Bronchial epithelial cell (primary cell): ENCODE measurements at places on chromosomes 7 and 10. TPM values are rescaled to one million over a fixed set of nuclear protein-coding genes. Genes with fewer than 3 reads are reported as not detected.

- DNase-seq = no peak
These were observed 148.1 kb downstream of the POU6F2 start for GRCh38 chr7:39125846-39126245.

Gene CADPS2
- 2.0 and 4.2 TPM in 2 replicates for total RNA-seq

GRCh38 chr10:78923647-78924318, 145.0 kb upstream of the ZMIZ1 start:
- DNase-seq = no peak

- DNase-seq = peak; percentile 86
These were observed 31.2 kb downstream of the PRTFDC1 start for GRCh38 chr10:24920907-24921881.

Gene SLC26A5
- total RNA-seq = not detected in 2 replicates

DNA sequence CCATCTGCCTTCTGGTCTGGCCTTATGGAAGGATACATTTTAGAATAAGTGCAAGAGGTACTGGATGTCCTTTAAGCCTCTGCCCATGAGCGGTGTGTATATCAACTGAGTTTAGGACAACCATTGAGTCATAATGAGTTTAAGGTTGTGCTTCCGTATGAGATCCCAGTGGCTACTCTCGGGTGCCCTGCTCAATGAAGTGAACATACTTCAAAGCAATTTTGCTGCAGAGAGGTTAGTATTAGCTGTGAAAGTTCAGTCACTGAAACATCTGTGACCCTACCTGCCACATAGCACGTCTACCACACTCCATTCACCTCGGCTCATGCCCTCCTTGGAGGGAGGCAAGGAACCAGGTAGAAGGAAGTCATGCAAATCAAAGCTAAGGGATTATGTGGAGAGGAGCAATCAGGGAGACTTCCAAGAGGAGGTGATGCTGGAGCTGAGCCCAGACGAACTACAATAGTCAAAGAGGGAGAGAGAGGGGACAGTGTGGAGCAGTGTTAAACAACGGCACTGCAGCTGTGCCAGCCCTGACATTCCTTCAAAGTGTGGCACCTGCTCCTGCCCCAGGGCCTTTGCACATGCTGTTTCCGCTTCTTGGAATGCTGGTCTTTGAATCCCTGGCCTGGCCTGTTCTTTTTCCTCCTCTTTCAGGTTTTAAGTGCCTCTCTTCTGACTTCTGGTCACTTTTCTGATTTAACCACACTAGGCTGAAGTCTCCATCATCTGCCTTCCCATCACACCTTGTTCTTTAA, 25.4 kb downstream of the BTBD16 start:
- no peak for DNase-seq

- no peak for DNase-seq
These were observed 75.5 kb upstream of the CXCL12 start for GRCh38 chr10:44460416-44460815.
